T-cell (primary cell): ENCODE measurements at places on chromosomes 3 and 15.

- no peaks in the 10 kb centered on the region for H3K27me3 ChIP-seq
- H3K36me3 ChIP-seq = no peaks in the 10 kb centered on the region
- DNase-seq = no peak
- H3K27ac ChIP-seq = no peak overlapping the region
- no peaks in the 10 kb centered on the region for H3K4me1 ChIP-seq
These were observed 928.1 kb downstream of the ROBO1 start for GRCh38 chr3:78839693-78840092.

DNA sequence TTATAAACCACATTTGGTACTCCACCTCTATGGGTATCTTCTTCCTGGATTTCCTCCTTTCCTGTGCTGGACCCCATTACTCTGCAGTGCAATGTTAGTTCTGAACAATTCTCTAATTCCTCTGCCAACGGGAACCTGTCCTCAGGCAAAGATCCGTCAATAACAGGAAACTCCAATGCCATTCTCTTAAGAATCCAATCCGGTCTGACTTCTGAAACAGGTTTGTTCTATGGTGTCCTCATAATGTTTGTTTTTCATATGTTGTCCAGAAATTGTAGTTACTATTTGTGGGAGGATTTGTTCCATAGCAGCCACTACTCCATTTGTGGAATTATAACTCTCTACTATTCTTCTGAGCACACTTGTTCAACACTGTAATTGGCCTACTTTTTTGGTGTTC, 112.7 kb downstream of the TBL1XR1 start:
- H3K27me3 ChIP-seq = no peaks in the 10 kb centered on the region
- no peak for DNase-seq
- H3K4me1 ChIP-seq = peaks cover 6% of the 10 kb centered on the region
- H3K36me3 ChIP-seq = peaks cover 2% of the 10 kb centered on the region
- no peak overlapping the region for H3K4me3 ChIP-seq
- H3K27ac ChIP-seq = no peak overlapping the region

DNA sequence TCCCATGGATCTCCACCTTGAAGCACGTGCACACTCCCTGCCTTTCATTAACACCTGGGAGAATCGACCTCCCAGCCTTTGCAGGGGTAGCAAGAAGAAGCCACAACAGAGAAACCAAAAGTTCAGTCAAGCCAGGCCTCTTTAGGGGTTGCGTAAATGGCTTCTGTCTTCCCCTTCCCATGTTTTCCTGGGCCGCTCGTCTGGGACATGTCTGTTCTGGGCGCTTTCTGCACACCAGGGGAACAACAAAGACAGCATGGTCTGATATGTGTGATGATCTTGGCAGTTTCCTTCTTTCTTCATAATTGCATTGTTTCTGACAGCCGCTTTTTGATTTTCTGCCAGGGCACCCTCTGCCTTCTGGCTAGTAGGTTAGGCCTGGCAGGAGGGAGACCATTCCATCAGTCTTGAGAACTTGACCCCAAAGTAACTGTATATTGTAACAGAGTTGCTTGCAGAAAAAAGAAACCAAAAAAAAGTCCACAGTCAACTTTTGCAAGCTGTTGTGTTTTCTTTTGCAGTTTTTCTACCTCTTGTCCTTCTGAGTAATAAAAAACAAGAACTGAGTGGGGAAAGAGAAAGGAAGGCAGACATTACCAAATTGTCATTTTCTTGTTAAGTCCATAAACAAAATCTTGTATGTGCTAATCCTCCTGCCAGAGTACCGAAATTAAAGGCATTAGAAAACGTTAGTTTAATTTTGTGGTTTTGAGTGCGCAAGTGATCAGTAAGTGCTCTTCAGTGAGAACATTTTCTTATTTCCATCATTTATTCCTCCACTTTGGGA, 56.0 kb upstream of the FURIN start:
- H3K4me1 ChIP-seq = no peaks in the 10 kb centered on the region
- DNase-seq = no peak
- H3K27ac ChIP-seq = no peak overlapping the region
- no peaks in the 10 kb centered on the region for H3K36me3 ChIP-seq
- no peak overlapping the region for H3K4me3 ChIP-seq

DNA sequence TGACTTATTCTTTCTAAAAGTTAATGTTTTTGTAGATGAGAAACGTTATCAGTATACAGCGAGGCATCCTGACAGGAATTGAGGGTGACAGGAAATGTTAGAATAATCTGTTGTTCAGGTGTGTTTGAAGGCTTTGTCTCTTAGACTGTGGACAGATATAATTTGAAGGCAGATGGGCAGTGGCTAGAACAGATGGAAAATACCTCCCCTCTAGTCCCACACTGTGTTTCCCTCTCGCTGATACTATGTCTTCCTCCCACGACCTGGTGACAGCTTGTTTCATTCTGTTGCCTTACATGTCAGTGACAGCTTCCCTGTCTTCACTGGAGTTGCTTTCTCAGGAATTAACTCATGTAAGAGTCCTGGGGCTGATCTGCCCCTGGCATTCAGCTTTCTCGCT, 125.3 kb downstream of the MYRIP start:
- H3K27me3 ChIP-seq = no peaks in the 10 kb centered on the region
- H3K4me1 ChIP-seq = no peaks in the 10 kb centered on the region
- no peaks in the 10 kb centered on the region for H3K36me3 ChIP-seq
- H3K4me3 ChIP-seq = no peak overlapping the region

DNA sequence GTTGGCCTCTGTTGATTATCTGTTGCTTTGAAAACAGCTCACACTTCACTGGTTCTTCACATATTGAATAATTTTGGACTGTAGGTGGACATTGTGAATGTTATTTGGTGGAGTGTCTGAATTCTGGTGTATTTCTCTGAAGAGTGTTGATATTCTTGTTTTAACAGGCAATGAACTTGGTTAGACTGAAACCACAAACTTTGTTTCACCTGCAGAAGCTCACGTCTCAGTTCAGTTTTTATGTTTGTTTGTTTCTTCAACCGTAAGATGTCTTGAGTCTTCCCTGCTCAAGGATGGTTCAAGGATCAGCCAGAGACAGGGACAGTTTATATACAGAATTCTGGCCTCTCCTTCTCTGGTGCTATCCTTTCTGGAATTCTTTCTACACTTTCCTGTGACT, 43.6 kb downstream of the C3orf20 start:
- no peak for DNase-seq
- no peaks in the 10 kb centered on the region for H3K27me3 ChIP-seq
- no peaks in the 10 kb centered on the region for H3K36me3 ChIP-seq

- no peak overlapping the region for H3K27ac ChIP-seq
- H3K4me1 ChIP-seq = no peaks in the 10 kb centered on the region
- DNase-seq = no peak
- no peaks in the 10 kb centered on the region for H3K27me3 ChIP-seq
- no peak overlapping the region for H3K4me3 ChIP-seq
- no peaks in the 10 kb centered on the region for H3K36me3 ChIP-seq
These were observed 29.7 kb downstream of the TRIM71 start for GRCh38 chr3:32847528-32847927.

DNA sequence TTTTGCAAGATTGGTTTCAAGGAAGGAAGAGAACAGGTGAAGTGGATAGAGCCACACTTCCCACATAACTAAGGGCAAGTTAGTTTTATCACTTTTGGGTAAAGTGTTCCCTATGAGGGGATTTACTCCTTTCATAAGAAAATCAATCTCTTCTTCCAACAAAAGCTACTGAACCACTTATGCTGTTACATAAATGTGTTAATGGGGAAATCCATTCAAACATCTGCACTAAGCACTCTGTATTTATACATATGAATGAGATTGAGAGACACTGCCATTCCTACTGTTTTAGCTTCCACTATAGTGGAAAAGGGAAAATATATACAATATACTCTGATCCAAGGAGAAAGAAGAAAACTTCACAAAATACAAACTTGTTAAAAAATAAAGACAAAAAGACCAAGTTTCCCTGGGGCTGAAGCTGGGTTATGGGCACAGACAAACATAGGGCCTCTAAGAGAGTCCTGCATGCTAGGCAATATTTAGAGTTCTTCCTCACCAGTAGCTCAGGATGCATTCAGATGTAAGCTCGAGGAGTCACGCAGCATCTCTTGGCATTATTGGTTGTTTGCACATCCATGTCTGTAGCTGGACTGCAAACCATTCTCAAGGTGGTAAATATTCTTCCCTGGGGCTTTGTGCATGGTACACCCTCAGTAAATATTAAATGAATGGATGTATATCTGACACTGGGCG, 454.2 kb downstream of the FGF12 start:
- no peak for DNase-seq
- H3K4me3 ChIP-seq = no peak overlapping the region
- H3K36me3 ChIP-seq = no peaks in the 10 kb centered on the region
- H3K27me3 ChIP-seq = no peaks in the 10 kb centered on the region

- DNase-seq = no peak
- H3K4me3 ChIP-seq = no peak overlapping the region
- H3K4me1 ChIP-seq = no peaks in the 10 kb centered on the region
- no peaks in the 10 kb centered on the region for H3K27me3 ChIP-seq
- no peak overlapping the region for H3K27ac ChIP-seq
- H3K36me3 ChIP-seq = peaks cover 49% of the 10 kb centered on the region
These were observed 54.3 kb downstream of the HMG20A start for GRCh38 chr15:77475001-77475400.

GRCh38 chr3:143840636-143841035, 7.6 kb downstream of the SLC9A9 start:
- no peak overlapping the region for H3K4me3 ChIP-seq
- no peaks in the 10 kb centered on the region for H3K4me1 ChIP-seq
- H3K27me3 ChIP-seq = no peaks in the 10 kb centered on the region
- no peak for DNase-seq
- H3K36me3 ChIP-seq = peaks cover 4% of the 10 kb centered on the region

DNA sequence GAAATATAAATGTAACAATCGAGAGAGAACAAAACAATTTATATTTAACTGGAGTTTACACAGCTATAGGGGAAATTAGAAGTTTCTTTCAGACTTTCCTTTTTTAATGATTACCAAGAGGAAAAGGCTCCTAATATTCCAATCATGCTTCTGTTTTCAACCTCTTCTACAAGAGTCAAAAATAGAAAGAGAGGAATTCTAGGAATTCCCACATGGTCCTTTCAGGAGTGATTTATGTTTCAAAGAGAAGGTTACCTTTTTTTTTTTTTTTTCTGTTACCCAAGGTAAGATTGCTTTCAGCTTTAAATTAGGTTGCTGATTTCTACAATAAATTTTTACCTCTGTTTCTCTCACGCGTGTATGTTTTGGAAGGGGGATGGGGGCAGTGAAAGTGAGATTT, 355.3 kb upstream of the DCBLD2 start:
- DNase-seq = no peak
- H3K27ac ChIP-seq = no peak overlapping the region

DNA sequence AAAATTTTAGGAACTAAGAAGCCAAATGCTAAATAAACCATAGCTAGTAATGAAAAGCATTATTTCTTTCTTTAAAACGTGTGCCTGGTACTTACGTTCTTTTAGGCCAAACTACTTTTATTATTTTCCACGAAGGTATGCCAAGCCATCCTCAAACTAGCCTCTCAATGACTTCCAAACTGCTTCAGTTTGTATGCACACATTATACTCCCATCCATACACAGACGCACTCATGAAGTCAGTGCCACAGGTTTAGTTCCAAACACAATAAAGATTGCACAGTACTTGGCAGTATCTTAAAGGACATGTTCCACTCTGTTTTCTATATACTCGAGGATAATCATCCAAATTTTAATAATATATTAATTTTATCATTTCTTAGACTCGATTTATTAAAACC, 609.2 kb upstream of the ZNF385D start:
- H3K36me3 ChIP-seq = no peaks in the 10 kb centered on the region
- no peak overlapping the region for H3K4me3 ChIP-seq

- no peaks in the 10 kb centered on the region for H3K36me3 ChIP-seq
- no peak for DNase-seq
- H3K27ac ChIP-seq = no peak overlapping the region
- no peaks in the 10 kb centered on the region for H3K27me3 ChIP-seq
These were observed 173.6 kb downstream of the P3H2 start for GRCh38 chr3:189947068-189947467.

DNA sequence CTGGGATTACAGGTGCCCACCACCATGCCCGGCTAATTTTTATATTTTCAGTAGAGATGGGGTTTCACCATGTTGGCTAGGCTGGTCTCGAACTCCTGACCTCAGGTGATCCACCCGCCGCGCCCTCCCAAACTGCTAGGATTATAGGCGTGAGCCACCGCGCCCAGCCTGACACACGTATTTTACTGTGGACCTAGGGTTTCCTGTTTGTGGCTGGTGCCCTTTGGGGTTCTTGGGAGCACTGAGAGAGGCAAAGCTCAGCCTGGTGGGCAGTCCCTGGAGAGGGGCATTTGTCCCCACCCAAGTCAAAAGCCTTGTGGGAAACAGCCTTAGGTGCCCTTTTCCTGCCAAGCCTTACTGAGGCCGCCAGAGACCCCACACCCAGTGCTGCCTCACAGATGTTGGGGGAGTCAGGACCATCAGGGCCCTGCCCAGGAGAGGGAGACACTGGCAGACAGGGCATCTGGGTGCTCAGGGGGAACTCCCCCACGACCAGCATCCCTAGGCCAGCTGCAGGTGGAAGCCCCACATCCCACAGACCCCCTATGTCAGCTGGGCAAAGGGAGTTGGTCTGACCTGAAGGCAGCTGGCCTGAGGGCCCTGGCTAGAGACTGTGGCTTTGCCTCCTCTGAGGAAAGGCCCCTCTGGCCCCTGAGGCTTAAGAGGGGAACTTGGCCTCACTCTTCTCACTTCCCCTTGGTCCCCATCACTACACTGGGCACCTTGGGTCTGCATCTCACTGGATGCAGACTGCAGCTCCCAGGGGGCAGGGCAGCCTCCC, 35.1 kb downstream of the DNAH1 start:
- H3K27ac ChIP-seq = no peak overlapping the region
- H3K27me3 ChIP-seq = no peaks in the 10 kb centered on the region
- H3K36me3 ChIP-seq = peaks cover 85% of the 10 kb centered on the region
- H3K4me3 ChIP-seq = no peak overlapping the region
- no peaks in the 10 kb centered on the region for H3K4me1 ChIP-seq

GRCh38 chr3:43785551-43785950, 94.8 kb downstream of the ABHD5 start:
- no peak overlapping the region for H3K4me3 ChIP-seq
- H3K27me3 ChIP-seq = no peaks in the 10 kb centered on the region
- H3K36me3 ChIP-seq = no peaks in the 10 kb centered on the region
- no peak for DNase-seq

GRCh38 chr15:76234337-76234889, 76.9 kb downstream of the ETFA start:
- H3K27me3 ChIP-seq = no peaks in the 10 kb centered on the region
- DNase-seq = no peak
- no peak overlapping the region for H3K4me3 ChIP-seq
- H3K36me3 ChIP-seq = peaks cover 7% of the 10 kb centered on the region
- no peaks in the 10 kb centered on the region for H3K4me1 ChIP-seq

DNA sequence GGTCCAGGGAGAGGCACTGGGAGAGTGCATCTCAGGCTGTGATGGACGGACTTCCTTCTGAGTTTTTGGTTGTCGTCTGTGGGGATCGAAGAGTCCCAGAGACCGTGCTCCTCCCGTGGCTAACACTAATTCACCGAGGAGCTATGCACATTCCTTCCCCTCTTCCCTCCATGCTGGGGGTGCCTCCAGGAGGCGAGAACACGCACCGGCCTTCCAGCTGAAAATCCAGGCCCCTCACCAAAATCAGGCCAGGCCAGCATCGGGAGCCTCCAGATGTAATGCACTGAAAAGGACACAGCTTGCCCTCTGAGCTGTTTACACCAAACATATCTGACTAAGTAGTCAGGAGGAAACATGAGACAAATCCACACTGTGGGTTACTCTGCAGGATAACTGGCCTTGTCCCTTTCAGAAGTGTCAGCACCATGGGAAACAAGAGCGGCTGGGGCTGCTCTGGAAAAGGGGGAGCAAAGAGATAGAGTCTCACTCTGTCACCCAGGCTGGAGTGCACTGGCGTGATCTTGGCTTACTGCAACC, 5.5 kb downstream of the RNU5B-1 start:
- H3K27ac ChIP-seq = no peak overlapping the region
- DNase-seq = no peak
- peaks cover 4% of the 10 kb centered on the region for H3K4me1 ChIP-seq
- H3K4me3 ChIP-seq = no peak overlapping the region
- H3K36me3 ChIP-seq = no peaks in the 10 kb centered on the region
